ENCODE measurements at places on chromosomes 5 and 9.

- DNase-seq: no peak
Observed at GRCh38 chr9:78856781-78857180, 559.9 kb downstream of the PSAT1 start.

GRCh38 chr5:2917524-2917923, 166.0 kb upstream of the IRX2 start:
- no peak for DNase-seq

- no peak for DNase-seq
Observed at GRCh38 chr9:131233995-131234394, 42.3 kb downstream of the FAM78A start.

DNA sequence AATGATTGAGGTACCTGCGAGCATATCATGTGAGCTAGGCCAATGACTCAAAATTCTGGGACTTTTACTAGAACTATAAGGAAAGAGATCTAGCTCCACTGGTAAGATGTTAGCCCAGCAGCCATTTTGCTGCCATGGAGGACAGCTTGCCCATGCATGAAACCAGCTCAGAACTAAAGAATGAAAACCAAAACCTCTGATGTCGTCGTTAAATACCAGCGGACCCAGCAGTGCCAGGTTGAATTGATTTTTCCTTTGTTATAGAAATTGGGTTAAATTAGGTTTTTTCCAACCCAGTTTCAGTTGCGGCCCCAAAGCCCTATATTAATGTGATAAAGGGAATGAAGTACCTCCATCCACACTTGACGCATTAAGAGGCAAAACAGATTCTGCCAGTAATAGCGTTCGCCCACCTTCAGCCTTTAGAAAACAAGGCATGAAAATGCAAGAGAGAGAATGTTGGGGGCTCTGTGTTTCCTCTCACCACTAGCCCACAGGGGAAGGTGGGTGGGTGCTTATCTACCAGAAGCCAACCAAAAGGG, 5.5 kb upstream of the ITK start:
- no peak for DNase-seq

GRCh38 chr5:105088102-105088501, 1525.5 kb upstream of the NUDT12 start:
- DNase-seq: no peak

DNA sequence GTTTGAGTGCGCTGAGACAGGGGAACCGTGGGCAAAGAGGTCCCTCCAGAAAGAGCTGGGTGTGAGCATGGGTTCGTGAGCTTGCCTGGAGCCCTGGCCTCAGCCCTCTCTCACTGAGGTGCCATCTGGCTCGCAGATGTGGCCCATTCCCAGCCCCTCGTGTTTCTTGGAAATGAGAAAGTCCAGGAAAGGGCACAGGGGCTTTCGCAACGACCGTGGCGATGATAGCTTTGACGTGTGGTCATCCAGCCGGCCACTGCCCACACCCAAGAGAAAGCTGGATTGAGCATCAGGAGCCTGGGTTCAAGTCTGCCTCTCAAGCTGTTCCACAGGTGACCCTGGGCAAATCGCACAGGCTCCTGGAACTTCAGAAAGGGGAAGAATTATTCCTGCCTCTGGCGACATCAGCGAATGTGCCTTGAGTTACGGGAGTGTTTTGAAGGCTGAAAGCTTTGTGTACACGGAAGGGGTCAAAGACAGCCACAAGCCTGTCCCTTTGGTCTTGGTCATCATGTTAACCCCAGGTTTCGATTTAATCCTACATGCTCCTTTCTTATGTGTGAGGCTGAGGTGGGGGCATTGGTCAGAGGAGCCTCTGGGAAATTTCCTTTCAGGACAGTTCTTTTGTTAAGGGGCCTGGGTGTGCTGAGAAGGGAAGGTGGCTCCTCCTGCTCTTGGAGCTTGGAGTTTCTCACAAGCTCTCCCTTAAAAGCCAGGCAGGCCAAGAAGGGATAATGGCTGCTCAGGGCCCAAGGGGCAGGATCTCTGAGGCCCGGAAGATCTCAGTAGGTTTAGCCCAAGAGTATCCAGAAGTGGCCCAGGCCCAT, 41.7 kb upstream of the IL17B start:
- no peak for DNase-seq

GRCh38 chr5:28788954-28789353, 1750.6 kb upstream of the CDH9 start:
- DNase-seq: no peak

- no peak for DNase-seq
Observed at GRCh38 chr9:126293522-126293889, 33.1 kb upstream of the MVB12B start.

DNA sequence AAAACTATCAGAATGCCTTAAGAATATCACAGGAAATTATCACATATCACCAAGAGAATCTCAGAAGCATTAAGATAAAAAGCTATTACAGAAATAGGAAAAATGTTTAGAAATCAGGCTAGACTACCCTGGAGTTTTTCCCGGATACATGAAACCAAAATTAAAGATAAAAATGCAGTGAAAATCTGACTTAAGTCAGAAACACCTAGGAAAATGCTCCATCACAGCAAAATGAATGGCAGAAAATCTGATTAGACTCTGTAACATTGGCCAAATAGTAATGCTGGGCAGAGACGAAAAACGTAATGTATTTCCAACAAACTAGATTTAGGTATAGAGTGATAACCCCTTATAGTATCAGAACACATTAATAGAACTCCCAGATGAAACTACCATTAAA, 1626.7 kb upstream of the C9orf72 start:
- DNase-seq: no peak

GRCh38 chr5:5788793-5789192, 366.3 kb downstream of the ICE1 start:
- no peak for DNase-seq

DNA sequence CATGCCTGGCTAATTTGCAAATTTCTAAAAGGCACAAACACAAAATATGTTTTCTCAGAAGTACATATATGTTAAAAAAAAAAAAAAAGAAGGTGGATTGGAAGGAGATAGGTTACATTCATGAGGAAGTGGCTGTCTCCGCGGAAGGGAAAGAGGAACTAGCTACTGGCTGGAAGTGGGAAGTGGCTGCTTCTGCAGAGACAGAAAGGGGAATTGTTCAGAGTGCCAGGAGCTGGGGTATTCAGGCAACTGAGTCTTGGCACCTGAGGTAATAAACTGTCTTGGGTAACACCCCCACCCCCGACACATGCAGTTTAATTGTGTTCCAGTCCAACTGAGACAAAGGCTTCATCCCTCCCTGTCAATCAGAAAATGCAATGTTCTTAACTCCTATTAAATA, 45.6 kb downstream of the S1PR3 start:
- no peak for DNase-seq

DNA sequence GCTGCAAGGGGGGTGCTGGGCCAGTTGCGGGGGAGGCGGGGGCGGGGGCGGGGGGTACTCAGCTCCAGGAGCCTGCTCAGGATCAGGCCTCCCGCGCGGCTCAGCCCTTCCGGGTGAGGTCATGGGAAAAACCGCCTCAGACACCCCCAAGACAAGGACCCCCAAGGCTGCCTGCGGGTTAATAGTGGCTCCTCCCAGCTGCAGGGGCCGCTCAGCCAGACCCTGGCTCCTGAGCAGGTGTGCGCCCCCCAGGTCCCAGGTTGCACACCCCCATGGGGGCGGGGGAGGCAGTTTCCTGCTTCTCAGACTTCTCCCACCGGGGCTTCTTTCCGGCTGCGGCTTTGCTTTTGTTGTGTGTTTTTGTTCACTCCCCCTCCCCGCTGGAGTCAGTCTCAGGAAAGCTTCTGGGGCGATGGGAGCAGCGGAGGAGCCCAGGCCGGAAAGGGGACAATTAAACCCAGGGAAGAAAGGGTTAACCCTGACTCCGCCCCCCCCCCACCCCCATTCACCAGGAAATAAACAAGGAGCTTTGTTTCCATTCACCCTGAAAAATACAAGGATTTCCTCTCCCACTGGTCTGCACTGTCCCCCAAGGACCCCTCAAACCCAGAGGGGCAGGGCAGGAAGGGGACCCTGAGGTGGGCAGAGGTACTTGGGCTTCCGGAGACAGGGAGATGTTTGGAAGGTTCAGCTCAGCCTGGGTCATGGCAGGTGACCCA, 42.3 kb upstream of the NOTCH1 start:
- peak; percentile 43 for DNase-seq

- no peak for DNase-seq
Observed at GRCh38 chr5:168390491-168390890, 95.8 kb upstream of the RARS1 start.

DNA sequence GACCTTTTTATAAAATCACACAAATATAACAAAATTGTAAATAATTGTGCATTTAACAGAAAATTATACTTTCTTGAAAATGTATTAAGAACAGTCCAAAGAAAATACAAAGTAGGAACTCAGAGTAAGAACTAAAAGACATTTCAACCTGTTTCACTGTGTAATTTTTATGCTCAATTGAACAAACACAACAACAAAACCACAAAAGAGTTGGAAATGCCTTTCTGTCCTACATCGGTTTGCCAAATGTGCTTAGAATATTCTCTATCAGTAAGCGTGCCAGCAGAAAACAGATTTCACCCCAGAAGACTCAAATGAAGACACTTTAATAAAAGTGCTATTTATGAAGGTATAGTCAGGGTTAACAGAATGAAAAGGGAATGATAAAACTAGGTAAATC, 592.1 kb downstream of the PRELID2 start:
- DNase-seq: no peak

GRCh38 chr5:27532305-27532704, 493.9 kb upstream of the CDH9 start:
- no peak for DNase-seq

- DNase-seq: no peak
Observed at GRCh38 chr5:14745188-14745563, 80.7 kb downstream of the OTULIN start.

GRCh38 chr5:180128671-180129261, 57.2 kb upstream of the RNF130 start:
- no peak for DNase-seq

- no peak for DNase-seq
Observed at GRCh38 chr9:85427772-85428171, 314.0 kb downstream of the AGTPBP1 start.

Measured in smooth muscle cell of the brain vasculature (primary cell).